Right renal cortex interstitium (tissue), 3 donors: ENCODE measurements at places on chromosomes 1 and 21. TPM values are rescaled to one million over a fixed set of nuclear protein-coding genes. Genes with fewer than 3 reads are reported as not detected.

GRCh38 chr1:226223786-226224244 lies 351 bp downstream of the MIXL1 start:
- no peak for DNase-seq

- DNase-seq, result no peak
Observed at GRCh38 chr21:34363733-34364132, at the start of gene KCNE2. Gene KCNE2, plus strand, starts transcription at chr21:34364006. Its CDS starts 6,473 bp downstream, at chr21:34370479.

DNA sequence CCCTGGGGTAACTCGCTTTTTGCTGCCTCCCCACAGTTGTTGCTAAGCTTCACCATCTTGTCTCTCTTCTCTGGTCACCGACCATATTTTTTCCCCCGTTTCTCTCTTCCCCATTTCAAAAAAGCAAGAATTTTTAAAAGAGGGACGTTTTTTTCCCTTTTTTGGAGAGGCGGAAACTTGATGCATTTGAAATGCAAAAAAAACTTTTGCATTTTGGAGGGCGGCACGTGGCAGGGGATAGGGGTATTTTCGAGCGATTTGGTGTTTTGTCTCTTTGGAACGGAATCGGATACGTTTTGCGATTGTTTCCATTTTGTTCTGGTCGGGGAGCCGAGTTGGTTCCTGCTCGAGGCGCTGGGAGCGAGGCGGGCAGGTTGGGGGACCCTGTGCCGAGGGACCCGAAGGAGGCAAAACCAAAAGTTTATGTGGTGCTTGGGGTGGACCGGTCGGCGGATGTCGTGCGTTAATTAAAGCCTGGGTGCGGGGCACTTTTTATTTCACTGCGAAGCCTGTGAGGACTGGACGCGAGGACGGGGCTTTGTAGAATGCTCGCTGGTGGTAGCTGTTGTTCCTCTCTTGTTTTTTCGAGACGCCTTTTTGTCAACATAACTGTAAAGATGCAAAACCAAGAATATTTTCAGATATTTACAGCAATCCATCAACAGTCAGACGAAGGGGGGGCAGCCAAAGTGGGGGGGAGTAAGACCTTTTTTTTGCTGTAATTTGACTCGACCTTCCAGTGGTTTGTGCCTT lies 884 bp downstream of the H3-3A start:
- DNase-seq, result peak; percentile 52

- no peak for DNase-seq
Observed at GRCh38 chr1:180973369-180973768, 49.3 kb downstream of the STX6 start.

DNA sequence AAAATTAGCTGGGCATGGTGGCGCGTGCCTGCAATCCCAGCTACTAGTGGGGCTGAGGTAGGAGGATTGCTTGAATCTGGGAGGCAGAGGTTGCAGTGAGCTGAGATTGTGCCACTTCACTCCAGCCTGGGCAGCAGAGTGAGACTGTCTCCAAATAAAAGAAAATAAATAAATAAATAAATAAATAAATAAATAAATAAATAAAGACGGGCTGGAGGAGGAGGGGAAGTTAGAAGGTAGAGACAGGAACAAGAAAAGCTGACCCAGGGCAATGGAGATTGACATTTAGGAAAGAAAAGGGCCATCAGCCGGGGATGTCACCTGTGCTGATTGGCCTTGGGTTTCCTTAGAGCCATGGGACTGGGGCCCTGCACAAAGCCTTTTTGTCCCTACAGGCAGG lies 153.7 kb upstream of the IGSF21 start:
- DNase-seq, result no peak

EFNA1 gene
- 74.4 TPM for polyA plus RNA-seq

TINAGL1 gene
- polyA plus RNA-seq, result 46.8 TPM

GRCh38 chr1:230122366-230123279 lies 55.6 kb downstream of the GALNT2 start:
- no peak for DNase-seq

- DNase-seq, result no peak
Observed at GRCh38 chr1:119682141-119682540, 29.6 kb upstream of the PHGDH start.

- DNase-seq, result no peak
Observed at GRCh38 chr1:158176399-158176798, 4.3 kb upstream of the CD1D start.

ADAM30 gene
- not detected for polyA plus RNA-seq

GRCh38 chr1:212491454-212491853 lies 58.7 kb downstream of the NENF start:
- no peak for DNase-seq

DNA sequence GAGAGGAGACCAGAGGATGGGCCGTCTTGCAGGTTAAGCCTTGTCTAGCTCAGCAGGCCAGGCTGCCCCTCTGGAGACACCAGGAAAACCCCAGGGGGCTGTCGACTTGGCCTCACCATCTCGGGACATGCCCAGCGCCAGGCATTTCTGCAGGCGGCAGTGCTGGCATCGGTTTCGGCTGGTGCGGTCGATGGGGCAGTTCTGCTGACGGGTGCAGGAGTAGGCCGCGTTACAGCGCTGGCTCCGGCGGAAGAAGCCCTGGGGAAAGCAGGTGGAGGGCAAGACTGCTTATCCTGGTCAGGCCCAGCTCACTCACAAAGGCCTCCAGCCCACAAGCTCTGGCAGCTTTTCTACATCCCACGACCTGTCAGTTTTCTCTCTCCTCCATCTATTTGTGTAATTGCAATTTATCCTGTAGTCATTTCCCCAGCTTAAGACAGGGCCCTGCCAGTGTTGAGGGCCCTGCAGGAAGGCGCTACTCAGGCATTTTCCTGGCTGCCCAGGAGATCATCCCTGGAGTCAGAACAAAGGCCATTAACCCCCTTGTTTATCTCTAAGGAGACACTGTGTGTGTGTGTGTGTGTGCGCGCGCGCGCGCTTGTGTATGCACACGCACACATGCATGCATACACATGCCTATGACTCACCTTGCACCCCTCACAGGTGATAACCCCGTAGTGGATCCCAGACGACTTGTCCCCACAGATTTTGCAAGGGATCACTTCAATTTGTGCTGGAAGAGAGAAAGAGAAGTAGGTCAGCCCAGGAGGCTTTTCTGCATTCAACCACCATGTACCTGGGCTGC lies 11.5 kb upstream of the LINGO4 start:
- no peak for DNase-seq

VHLL gene
- polyA plus RNA-seq, result not detected

GRCh38 chr1:52674497-52675384 lies 23.4 kb downstream of the COA7 start:
- no peak for DNase-seq

- DNase-seq, result no peak
Observed at GRCh38 chr1:153032677-153033308, 1.8 kb downstream of the SPRR1B start.

- no peak for DNase-seq
Observed at GRCh38 chr1:22101199-22101598, 41.7 kb downstream of the WNT4 start.

PGLYRP3 gene
- polyA plus RNA-seq, result not detected

- no peak for DNase-seq
Observed at GRCh38 chr1:234535763-234536515, 57.0 kb upstream of the TARBP1 start.

DISC1 gene
- polyA plus RNA-seq, result 6.0 TPM

DNA sequence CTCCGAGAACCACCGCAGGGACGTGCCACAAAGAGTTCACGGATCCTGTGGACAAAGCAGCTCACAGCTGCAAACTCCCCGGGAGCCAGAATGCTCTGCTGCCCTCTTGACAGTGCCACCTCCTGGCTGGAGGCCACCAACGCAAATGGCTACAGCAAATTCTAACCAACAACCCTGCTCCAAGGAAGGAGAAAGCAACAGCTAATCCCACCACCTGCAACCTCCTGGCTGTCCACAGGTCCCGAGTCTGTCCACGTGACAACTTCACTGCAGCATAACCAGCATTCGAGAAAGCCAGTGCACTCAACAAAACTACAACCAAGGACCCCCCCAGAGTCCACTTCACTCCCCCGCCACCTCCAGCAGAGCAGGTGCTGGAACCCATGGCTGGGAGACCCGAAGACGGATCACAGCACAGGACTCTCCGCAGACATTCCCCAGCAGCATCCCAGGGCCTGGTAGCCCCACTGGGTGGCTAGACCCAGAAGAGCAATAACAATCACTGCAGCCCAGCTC lies 17.3 kb downstream of the POFUT2 start:
- DNase-seq, result no peak

CSF1 gene
- polyA plus RNA-seq, result 7.9 TPM

GRCh38 chr1:113363935-113364334 lies 26.4 kb upstream of the MAGI3 start:
- no peak for DNase-seq

UBE2U gene
- not detected for polyA plus RNA-seq

GRCh38 chr21:23936224-23936623 lies 1671.1 kb downstream of the MRPL39 start:
- DNase-seq, result no peak

DNA sequence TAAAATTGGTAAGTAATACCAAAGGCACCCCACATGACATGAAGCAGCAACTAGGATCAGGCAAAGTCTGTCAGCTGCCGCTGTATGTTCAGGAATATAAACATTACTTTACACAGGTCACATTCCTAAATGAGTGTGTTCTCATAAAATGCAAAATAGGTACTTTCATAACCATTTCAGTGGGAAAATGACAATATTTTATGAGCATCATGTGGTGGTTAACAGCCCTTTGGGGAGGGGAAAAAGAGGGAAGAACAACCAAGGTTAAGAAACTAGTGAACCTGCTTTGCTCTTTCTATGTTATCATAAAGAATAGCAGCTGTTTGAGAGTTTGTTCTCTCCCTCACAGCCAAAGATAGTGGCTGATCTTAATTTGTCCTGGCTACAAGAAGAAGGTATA lies 105.4 kb upstream of the LBR start:
- DNase-seq, result no peak

- no peak for DNase-seq
Observed at GRCh38 chr1:44717156-44717555, 13.8 kb downstream of the RNU5D-1 start.
